Upper lobe of left lung (tissue), 6 donors: ENCODE measurements at places on chromosomes 1 and 21.

DNA sequence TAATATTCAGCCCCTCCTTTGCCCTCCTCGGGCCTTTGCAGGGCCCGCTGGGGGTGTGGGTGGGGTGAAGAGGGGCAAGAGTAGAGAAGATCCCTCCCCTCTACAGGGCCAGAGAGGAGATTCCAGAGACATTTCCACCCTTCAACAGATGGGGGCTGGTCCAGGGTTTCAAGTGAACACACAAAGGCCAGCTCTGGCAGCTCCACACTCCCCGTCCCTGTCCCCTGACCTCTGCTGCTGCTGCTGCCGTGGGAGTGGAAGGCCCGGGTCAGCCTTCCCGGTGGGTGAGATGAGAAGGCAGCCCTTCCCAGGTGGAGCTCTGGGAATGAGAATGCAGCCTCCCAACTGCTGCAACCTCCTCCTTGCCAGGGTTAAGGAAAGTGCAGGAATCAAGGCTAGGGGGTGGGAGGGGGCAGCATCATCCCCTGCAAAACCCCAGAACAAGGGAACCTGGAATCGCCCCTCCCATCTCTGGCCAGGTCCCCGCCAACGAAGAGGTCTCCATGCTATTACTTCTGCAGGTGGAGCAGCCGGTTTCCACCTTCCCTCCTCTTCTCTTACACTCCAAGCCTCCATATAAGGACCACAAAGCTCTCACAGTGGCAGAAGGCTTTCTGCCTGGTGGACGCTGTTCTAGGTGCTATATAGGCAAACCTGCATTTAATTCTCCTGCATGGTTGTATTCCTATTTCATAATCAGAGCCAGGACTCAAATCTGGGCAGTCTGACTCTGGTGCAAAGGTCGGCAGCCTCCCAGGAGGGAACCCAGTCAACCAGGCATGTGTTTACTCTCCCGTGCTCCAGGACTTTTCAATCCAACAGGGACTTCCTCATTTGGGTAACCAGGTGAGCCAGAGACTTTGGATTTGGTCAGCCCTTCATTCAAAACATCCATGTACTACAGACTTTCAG lies 22.9 kb upstream of the ARHGEF10L start:
- peak; percentile 47 for DNase-seq

DNA sequence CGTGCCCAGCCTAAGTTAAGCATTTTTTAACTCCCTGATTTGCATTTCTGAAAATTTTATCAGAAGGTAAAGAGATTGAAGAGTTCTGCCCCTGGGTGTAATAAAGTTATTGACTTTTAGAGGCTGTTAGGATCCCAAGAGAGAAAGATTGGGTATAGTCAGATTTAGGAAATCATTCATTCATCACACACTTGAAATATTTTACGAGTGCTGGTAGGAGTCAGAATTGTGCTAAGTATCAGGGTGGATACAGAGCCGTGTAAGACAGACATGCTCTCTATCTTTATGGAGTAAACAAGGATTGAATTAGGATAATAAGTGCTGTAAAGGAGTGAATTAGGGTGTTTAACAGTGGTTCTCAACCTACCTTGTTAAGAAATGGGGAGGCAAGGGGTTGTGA lies 3.0 kb downstream of the SZT2 start:
- DNase-seq = no peak

- no peak for DNase-seq
Measured at GRCh38 chr1:96581772-96582171, 139.8 kb upstream of the PTBP2 start.

DNA sequence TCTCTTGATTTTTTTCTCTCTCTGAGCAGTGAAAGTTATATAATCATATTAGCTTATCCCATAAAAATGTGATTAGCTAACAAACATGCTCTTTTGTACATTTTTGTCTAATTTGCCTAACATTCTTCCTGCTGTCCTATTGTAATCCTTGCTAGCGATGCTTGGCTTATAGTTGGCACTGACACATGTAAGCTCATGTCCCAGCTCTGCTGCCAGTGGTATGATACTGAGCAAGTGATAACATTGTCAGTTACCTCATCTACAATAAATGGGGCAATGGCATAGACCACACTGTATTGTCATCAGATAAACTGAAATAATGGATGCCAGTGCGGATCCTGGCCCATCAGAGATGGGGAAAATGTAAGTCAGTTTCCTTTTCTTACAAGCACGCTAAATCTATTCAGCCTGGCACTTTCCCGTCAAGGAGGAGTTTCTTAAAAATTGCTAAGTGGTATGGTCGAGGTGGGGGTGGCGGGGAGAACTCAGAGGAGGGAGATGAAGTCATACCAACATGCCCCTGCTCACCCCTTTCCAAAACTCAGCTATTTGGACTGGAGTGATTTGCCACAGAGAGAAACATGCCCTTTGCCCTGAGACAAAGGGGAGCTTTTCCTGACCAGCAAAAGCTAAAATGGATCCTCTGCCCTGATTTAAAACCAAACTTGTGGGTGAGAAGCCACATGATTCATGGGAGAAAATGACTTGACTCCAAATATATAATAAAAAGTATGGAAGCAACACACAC lies 1.3 kb downstream of the FYB2 start:
- DNase-seq = no peak

DNA sequence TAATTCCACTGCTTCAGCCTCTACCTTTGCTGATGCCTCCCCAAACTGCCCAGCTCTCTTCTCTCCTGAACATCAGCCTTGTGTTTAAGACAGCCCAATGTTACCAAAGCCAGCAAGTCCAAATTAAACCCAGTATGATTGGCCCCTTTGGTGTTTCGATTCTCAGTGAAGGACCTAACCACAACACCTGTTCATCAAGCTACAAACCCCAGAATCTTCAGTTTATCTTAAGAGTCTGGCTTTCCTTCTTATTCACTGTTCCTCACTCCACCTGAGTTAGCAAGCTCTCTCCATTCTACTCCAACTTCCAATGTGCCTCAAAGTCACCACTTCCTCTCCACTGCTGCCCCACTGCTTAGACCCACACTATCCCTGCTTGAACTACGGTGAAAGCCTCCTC lies 25.5 kb upstream of the ITPKB start:
- no peak for DNase-seq

DNA sequence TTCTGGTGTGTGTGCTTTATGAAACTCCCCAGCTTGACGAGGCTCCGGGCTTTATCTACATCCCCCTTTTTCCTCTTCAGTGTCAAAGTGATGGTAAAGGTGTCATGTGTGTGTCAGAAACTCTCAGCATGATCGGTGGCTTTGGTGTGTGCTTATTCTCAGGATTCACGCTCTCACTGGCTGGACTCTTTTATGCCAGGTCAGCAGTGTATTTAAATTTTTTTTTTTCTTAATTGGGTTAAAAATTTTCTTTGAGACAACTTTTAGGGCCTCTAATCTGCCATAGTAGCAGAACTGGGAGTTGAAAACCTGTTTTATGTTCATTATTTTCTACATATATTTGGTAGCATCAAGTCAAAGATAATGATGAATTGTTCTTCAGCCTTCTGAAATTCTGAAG lies 21.0 kb downstream of the SH3BGR start:
- DNase-seq = no peak

- no peak for DNase-seq
Measured at GRCh38 chr1:201048521-201048920, 25.0 kb upstream of the KIF21B start.

DNA sequence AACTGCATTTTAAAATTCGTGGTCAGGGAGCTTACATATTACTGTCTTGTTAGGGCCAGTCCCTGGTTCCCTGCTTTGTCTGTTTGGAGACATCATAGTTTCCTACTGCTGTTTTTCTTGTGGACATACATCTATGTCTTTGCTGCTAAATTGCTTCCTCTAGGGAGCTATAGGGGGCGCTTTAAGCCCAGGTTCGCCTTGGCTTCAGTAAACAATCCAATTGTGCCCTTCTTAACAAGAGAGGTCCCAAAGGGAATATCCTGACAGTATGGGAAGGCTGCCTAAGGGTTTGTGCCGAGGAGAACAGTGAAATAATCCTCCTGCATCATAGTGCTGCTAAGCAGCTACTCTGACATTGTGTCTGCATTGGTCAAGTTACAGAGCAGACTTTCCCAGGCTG lies 112.5 kb downstream of the USH2A start:
- no peak for DNase-seq

- no peak for DNase-seq
Measured at GRCh38 chr1:221138516-221138915, 259.3 kb downstream of the HLX start.

DNA sequence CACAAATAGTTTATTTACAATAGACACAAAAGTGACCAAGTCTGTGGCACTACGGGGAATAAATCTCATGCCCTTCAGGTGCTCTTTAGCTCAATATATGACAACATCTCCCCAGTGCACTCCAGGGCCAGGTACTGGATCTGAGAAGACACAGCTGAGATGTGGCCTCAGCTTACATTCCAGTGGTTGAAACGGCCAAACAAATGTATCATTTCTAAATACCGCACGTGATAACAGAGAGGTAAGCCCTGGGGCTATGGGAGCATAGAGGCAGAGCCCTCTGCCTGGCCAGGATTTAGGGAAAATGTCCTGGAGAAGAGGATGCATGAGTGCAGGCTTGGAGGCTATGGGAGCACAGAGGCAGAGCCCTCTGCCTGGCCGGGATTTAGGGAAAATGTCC lies 630.5 kb downstream of the SMYD3 start:
- no peak for DNase-seq

- DNase-seq = peak; percentile 70
Measured at GRCh38 chr1:5711956-5712645, 280.1 kb downstream of the NPHP4 start.

DNA sequence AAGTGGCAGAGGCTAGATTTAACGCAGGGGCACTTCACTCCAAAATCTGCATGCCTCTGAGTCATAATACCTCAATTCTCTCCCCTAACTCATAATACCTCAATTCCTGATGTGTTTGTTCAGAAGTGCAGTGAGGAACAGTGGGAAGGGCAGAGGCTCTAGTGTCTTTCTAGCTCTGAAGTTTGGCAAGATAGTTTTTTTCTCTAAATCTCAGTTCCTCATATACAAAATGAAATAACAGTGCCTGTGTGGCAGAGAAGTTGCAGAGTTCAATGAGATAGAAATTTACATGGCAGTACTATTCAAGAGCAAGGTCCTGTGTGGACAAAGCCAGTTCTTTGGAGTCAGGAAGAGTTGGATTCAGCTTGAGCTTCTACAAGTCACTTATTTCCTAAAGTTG lies 9.8 kb downstream of the JUN start:
- no peak for DNase-seq

- DNase-seq = no peak
Measured at GRCh38 chr1:70819231-70819630, 228.4 kb downstream of the PTGER3 start.

DNA sequence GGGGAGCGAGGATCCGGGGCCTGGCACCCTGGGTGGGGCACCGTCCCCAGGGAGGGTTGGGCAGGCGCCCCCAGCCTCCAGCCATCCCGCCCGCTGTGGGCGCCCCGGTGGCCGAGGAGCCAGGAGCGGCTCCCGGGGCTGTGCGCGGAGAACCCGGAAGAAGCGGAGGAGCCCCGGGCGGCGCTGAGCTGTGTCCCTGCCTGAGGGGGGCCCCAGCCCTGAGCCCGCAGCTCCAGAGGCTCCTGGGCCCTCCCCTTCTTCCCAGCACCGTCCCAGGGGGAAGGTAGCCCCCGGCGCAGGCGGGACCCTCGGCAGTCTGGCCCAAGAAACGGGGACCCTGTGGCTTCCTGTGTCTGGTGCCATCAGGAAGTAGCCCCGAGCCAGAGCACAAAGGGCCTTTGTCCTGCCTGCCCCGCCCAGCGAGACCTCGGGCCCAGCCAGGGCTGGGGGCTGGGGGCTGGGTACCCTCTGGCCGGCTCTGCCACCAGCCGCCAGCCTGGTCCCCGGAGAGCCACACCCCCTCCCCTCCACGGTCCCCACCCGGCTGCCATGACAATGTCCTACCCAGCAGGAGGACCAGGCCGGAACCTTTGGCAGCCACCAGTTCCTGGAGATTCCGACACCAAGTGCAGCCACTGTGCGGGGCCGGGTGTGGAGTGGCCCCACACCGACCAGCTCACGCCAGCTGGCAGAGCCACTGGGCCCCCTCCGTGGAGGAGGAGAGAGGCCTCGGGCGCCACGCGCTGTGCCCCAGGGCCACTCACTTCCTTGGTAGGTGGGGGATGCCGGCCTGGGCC lies 15.6 kb upstream of the TTLL10 start:
- DNase-seq = peak; percentile 49

DNA sequence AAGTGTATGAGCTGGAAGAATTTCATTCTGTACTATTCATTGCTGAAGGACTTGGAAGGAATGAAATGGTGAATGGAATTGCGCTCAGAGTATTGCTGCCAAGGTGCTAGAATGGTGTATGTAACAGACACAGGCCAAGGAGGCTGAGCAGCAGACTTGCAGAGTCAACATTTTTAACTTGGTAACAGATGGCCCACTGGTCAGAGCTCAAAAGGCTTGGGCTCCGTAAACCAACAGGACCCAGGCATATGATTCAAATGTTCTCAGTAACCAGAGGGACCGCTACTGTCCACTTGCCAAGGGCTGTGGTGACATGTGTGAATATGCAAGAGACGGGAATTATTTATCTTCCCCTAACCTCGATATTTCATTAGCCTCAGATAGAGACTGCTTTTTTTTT lies 28.8 kb upstream of the PTGFRN start:
- DNase-seq = no peak

DNA sequence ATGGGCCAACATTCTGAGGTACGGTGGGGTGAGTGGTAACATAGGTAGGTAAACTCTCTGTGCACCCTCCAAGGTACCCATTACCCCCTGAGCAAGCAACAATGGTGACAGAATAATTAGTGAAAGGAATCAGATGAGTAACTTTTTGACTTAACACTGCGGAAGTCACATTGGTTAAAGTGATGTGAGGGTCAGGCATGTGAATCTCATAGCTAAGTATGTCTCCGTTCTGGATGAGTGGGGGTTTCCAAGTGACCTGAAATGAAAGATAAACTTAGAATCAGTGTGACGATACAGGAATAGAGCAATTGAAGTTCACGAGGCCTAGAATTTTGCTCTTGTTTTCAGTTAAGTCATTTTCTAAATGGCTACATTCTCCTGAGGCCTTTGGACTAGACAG lies 311.7 kb downstream of the KCTD3 start:
- DNase-seq = no peak

- no peak for DNase-seq
Measured at GRCh38 chr1:167509587-167509986, 8.7 kb downstream of the CD247 start.

DNA sequence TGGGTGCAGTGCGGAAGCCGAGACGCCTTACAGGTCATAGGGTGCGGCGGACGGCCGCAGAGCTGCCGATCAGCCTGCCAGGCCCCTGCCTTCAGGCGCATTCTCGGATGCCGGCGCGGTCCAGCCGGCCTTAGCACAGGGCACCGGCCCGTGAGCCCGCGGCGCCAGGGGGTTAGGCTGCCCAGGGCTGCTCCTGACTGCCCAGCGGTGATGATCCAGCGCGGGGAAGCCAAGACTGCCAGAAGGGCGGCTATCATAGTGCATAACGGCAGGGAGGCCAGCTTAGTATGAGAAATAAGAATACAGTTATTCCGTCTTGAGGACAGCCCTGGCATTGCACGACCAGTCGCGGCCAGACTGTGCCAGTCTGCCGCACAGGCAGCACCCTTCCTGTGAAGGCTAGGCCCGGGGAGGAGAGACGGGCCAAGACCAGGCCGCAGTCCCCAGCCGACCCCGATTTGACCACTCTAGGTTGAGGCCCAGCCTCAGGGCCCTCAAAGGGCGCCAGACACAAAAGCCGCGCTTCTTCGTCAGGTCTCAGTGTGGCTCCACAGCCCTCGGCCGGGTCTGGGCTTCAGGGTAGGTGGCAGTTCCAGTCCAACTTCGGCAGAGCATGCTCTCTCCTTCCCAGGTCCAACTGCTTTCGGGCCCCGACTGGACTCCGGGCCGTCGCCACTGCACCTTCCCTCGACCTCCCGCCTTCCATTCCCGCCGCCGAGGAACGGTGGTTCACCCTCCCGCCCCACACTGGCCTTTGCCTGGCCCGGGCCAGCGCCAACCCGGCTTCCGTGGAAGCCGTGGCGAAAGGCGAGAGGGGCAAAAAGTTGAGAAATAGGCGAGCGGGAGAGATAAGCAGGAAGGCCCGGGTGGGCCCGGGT lies 829 bp downstream of the ALX3 start:
- DNase-seq = no peak
